Activated CD4-positive, CD25-positive, alpha-beta regulatory T cell treated with anti-CD3 and anti-CD28 coated beads, Interleukin-2, amount 50 U/mL, for 16 hours (primary cell): ENCODE measurements at places on chromosomes 1 and 21.

- DNase-seq = no peak
These were observed 441.4 kb downstream of the RPS6KC1 start for GRCh38 chr1:213492161-213493041.

GRCh38 chr1:243718893-243719292, 131.2 kb downstream of the AKT3 start:
- no peak for DNase-seq

DNA sequence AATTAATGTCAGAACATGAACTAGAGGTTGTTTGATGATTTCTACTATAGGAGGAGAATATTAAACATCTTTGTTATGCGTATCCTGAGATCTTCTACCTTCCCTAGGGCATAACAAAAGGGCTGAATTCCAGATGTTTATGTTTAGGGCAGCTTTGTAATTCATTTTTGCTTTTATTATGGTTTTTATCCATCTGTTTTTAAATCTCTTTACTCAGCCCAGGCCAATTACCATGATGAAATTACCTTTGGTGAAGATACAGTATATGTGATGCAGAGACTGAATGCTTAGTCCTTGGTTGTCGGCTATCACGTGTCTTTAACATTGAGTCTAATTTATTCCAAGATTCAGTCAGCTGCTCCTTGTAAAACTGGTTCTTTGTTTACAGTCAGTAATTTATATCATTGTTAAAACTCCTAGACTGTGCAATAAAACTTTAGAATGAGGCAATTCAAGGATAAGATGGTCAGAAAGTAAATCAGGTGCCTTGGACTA, 176.9 kb downstream of the CTH start:
- no peak for DNase-seq

DNA sequence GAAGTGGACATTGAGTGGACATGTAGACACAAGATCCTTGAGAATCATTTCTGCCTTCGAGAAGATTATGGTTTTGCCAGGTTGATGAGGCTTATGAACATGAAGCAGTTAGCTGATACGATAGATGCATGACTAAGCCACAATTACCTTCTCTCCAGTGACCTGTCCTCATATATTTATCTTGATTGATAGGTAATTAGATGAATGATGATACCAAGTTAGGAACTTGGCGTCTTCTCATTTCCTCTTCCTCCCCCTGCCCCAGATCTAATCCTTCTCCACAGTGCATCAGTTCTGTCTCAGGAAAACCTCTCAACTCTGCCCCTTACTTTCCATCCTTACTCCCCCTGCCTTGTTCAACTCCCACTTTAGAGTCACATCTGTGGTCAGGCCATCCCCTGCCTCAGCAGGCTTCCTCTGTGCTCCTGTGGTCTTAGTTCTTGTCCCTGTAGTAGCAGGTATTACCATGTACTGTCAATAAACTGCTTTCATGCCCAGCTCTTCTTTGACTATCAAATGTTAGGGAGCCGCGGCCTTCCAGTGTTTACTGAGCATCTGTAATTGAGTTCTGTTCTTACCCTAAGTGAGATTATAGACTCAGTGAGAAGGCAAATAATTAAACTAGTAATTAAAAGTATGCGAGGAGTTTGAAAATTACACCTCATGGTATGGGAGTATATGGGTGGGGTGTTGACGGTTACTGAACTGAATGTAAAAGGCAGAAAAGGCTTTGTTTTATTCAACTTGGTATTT, 5.1 kb downstream of the ST6GALNAC3 start:
- no peak for DNase-seq

- DNase-seq = no peak
These were observed 39.9 kb downstream of the CRYAA start for GRCh38 chr21:43208561-43209332.

DNA sequence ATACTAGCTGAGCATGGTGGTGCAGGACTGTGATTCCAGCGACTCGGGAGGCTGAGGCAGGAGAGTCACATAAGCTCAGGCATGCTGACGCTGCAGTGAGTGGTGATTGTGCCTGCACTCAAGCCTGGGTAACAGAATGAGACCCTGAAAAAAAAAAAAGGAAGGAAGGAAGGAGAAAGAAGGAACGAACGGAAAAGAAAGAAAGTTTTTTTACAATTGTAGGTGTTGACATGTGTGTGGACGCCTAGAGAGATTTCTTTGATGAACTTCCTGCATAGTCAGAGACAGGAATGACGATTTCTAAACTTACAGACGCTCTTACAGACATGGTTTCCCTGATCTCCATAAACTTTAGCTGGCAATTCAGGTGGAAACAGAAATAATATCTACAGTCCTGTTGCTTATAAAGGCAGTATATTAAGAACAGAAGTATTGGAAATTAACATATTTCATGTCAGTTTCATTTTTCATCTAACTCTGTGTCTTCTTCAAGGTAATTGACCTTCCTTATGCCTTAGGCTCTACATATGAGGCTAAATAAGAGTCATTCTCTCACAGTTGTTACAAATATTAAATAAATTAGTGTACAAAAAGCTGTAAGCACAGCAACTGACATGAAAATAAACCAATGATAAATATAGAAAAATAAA, 4.1 kb downstream of the SAMSN1 start:
- DNase-seq = no peak

GRCh38 chr1:226981386-226981817, 41.3 kb downstream of the COQ8A start:
- no peak for DNase-seq

DNA sequence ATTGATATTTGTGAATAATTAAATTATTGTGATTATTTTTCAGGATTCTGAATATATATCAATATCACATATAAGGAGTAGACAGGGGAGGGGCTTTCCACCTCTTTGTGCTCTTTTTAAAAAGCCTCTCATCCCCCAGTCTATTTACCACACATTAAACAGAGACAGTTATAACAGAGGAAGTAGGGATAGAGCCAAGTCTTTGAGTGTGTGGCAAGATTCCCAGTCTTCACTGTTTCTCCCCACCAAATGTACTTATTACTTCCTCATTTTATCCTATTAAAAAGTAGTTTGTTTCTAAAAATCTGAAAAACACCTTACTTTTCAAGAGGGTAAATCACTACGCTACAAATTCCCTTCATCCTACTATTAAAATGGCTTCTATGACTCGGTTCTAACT, 46.7 kb downstream of the EPS15 start:
- no peak for DNase-seq

DNA sequence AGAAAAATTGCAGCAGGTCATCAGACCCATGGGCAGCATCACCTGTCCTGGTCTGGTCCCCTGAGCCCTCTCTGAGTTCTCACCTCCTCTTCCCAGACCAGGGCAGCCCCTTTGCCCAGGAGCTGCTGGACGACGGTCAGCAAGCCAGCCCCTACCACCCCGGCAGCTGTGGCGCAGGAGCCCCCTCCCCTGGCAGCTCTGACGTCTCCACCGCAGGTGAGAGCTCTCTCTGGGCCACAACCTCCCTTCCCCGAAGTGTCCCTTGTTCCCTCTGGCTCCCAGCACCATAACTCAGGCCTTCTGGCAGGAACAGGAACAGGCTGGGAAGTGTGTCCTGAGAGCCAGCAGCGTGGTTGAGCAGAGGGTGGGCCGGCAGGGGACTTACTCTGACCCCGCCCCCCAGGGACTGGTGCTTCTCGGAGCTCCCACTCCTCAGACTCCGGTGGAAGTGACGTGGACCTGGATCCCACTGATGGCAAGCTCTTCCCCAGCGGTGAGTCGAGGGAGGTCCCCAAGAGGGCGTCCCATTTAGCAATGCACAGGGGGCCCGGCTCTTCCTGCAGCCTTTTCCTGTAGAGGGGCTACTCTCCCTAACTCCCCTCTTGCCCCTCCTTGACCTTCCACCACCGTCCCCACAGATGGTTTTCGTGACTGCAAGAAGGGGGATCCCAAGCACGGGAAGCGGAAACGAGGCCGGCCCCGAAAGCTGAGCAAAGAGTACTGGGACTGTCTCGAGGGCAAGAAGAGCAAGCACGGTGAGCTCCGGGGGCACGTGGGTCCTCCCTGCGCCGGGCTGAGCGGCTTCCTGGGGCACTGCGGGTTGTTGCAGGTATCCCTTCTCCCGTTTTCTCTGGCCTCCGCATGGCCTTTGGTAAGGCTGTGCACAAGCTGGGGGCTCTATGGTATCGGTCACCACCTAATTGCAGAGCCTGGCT, 2.4 kb downstream of the ELF3 start:
- no peak for DNase-seq

DNA sequence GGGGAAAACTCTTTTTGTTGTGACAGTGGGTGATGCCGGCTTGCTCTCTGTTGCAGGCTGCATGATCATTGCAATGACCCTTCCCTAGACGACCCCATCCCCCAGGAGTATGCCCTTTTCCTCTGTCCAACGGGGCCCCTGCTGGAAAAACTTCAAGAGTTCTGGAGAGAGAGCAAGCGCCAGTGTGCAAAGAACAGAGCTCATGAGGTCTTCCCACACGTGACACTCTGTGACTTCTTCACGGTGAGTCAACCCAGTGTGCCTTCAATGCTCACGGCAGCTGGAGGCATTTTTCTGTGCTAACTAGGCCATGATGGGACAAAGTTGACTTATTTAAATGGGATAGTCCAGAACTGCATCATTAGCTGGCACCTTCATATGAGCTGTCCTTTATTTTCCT, 5.7 kb downstream of the UBASH3A start:
- DNase-seq = no peak

GRCh38 chr1:114511032-114511785, at the start of gene TRIM33:
TSS of gene TRIM33 (minus strand) at chr1:114511203. CDS start at chr1:114511076, 127 bp downstream.
- peak; percentile 83 for DNase-seq

- no peak for DNase-seq
These were observed 184.7 kb downstream of the ETS2 start for GRCh38 chr21:38990424-38990794.

DNA sequence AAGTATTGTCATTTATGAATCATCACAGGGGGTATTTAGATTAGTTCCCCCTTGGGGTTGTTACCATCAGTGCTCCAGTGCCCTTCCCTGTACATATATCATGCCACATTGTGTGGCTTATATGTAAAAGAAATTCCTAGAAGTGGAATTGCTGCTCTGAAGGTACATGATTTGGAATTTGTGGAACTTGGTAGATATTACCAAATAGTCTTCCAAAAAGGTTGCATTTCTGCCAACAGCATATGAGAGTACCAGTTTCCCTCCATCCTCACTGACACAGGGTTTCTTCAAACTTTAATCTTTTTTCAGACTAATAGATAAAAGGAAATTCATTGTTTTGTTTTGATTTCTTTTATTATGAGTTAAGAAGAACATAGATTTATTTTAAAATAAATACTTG, 41.3 kb downstream of the AKNAD1 start:
- no peak for DNase-seq

- no peak for DNase-seq
These were observed 13.8 kb downstream of the RBM34 start for GRCh38 chr1:235147269-235147668.

DNA sequence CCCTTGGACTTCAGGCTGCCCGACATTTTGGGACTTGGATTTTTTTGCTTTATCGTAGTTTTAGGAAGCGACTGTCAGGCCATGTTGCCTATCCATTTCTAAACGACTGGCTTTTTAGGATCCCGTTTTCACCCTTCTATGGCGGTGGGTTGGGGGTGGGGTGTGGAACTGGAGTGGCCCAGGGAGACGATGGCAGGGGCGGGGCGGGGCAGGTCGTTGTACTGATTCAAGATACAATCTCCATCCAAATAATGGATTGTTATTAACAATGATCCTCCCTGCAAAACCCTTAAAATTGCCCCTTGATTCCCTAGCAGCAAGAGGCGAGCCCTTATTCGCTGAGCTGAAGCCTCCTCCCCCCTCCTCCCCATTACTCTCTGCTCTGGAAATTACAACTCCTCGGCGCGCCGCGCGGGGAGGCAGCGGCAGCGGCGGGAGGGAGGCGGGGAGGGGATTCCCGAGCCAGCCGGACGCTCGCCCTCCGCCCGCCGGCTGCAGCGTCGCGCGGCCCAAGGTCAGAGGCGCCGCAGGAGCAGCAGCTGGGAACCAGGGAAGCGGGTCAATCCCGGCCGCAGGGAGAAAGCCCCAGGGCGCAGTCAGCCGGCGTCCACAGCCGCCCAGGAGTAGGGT, at the start of gene TRIM67:
TSS of gene TRIM67 (plus strand) at position 392 of the 630 bp plus-strand sequence. CDS start 912 bp downstream, outside the sequence.
- no peak for DNase-seq

DNA sequence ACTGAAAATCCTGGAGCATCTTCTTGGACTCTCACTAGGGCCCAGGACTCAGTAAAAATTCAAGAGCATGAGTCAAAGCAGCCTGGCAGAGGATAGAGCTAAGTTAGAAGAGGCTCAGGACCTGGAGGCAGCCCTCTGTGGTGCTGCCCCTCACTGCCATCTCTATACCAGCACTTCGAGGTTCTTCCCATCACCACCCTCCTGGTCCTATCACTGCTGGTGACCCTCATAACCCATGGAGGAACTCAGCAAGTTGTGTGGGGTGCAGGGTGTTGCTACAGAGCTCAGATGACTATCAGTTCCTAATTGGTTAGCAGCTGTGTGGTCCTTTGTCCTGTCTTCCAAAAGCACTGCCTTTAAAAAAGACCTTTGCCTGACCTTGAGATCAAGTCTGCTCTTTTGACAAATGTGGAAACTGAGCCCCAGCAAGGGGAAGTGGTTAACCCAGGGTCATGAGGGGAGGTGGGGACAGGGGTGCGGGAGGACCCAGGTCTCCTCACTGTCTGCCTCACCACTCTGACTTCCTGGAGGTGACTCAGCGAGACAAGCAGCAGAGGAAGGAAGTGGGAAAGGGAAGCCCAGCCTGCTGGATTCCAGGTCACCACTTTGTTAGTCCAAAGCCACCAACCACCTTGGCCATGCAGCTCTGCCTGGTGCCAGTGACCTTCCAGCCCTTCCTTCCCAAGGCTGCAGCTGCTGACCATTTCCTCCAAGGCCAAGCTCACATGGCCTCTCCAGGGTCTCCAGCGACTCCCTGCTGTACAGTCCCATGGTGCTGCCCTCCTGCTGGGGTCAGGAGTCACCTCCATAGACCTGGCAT, 199.4 kb upstream of the EDN2 start:
- no peak for DNase-seq

GRCh38 chr1:18723206-18723605, 92.6 kb downstream of the PAX7 start:
- no peak for DNase-seq

GRCh38 chr1:4093856-4094565, 193.9 kb upstream of the C1orf174 start:
- DNase-seq = no peak

GRCh38 chr1:224259986-224260385, 70.0 kb downstream of the NVL start:
- no peak for DNase-seq

- DNase-seq = no peak
These were observed 2.4 kb downstream of the ECHDC2 start for GRCh38 chr1:52919051-52919722.

GRCh38 chr21:17976139-17976538, 157.0 kb upstream of the C21orf91 start:
- no peak for DNase-seq

GRCh38 chr1:177650947-177651346, 318.9 kb downstream of the SEC16B start:
- no peak for DNase-seq

- DNase-seq = no peak
These were observed 60.7 kb downstream of the ACBD3 start for GRCh38 chr1:226125831-226126230.
